Left ventricle myocardium superior (tissue), 1 donor: ENCODE measurements at places on chromosomes 7 and 10. TPM values are rescaled to one million over a fixed set of nuclear protein-coding genes. Genes with fewer than 3 reads are reported as not detected.

DNA sequence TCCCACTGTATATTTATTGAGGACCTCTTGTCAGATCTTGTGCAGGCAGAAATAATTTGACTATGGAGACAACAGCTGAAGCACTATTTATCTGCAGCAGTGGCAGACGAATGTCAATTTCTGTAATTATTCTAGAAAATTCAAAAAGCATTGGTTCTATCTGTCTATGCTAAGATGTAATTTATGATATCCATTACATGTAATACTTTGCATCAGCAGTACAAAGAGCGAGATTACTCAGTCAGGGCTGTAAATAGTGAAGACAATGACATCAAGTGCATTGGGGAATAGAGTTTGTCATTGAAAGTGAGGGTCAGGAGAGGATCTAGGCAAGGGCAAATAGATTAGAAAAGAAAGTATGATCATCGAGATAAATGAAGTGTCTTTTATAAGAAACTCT, 508.2 kb downstream of the ZWINT start:
- no peak for DNase-seq

DNA sequence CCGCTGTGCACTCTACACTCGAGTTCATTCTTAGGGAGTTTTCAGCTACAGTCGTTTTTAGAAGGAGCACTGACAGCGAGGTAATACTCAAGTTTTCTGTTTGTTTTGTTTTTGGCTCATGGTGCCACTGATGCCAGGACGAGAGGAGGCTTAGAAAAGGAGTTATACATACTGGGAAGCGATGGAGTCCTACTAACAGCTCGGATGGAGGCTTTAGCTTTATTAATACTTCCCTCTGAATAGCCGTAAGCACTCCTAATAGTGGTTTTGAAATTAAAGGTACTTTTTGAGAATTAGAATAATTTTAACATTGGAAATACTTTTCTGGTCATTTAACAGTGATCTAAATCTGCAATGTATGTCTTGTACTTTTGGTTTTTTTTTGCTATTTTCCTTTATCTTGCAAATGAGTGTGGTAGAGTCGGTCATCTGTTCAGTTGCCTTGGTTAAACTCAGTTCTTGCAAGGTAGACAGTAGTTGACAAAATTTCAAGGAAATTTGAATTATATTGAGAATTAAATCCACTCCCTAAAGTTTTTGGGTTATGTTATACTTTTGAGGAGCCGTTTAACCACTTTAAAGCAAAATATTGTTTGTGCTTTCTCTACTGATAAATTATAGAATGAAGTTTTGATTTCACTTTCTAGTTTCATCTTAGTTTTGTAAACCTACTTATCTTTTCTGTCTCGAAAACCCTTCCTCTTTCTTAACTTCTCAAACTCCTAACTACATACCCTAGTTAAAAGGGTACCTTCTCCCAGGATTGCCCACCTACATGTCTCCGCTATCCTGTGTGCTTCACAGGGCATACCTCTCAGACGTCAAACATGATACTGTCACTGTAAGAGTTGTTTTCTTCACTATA, 1.5 kb downstream of the HBP1 start:
- no peak for DNase-seq

The AEBP1 gene
- 18.4 TPM for total RNA-seq

DNA sequence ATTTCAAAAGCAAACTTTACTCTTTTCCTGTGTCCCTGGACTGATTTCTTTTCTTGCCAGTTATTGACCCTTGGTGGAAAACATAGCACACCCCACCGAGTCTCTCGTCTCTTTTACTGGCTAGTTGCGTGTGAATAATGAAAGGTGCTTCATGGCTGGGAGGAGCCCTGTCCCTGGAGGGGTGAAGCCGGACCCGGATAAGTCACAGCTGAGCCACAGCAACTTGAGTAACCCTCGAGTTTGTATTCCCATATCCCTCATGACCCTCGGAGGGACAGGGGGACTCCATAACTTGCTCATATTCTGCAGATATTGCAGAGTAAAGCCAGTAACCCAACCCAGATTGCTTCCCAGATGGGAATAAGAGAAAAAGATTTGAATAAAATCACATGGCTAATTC, 147.5 kb upstream of the FRMD4A start:
- DNase-seq, result no peak

- no peak for DNase-seq
Observed at GRCh38 chr10:73819081-73819480, 7.7 kb upstream of the NDST2 start.

The TMEM270 gene
- total RNA-seq, result not detected

DNA sequence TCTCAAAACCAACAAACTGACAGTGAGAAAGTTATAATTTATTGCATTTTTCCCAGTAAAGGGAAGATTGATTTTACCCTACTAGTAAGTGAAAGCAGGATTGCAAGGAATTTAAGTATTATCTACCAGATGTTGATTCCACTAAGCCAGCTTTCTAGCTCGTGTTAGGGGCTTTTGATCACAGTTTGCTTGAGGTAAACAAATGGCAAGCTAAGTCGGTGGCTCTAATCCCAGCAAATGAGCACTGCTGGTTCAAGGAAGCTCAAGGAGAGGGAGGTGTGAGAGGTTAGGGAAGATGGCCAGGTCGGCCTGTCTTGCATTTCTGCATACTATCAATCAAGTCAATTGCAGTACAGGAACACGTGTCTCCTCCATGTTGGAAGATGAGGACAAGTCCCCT, 448.7 kb upstream of the POM121L12 start:
- DNase-seq, result no peak

- no peak for DNase-seq
Observed at GRCh38 chr7:27101957-27102580, 414 bp downstream of the HOXA2 start.

The GFRA1 gene
- 6.7 TPM for total RNA-seq

DNA sequence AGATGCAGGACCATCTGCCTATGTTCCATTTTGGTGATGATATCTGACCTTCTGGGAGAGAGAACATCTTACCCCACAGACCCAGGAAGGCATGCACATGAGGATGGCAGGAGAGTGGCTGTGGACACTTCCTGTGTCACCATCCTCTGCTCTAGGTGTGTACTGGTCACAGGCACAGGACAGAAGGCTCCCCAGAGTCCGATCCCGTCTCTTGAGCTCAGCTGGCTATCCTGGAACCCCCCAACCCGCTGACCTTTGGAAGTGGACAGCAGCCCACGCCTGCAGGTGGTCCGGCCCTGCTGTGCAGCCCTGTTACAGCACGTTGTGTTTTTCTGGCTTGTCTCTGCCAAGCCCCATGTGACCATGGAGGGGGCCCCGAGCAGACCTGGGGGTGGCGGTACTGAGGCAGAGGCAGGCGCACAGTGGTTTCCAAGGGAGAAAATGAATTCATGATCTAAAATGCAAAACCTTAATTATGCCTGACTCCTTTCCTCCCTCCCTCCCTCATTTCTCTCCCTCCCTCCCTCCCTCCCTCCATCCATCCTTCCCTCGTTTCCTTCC, 178.8 kb downstream of the CUX1 start:
- DNase-seq, result no peak

GRCh38 chr10:34791947-34792346, 23.1 kb downstream of the PARD3 start:
- DNase-seq, result no peak

GRCh38 chr7:4216016-4216415, 466.1 kb upstream of the FOXK1 start:
- DNase-seq, result no peak

DNA sequence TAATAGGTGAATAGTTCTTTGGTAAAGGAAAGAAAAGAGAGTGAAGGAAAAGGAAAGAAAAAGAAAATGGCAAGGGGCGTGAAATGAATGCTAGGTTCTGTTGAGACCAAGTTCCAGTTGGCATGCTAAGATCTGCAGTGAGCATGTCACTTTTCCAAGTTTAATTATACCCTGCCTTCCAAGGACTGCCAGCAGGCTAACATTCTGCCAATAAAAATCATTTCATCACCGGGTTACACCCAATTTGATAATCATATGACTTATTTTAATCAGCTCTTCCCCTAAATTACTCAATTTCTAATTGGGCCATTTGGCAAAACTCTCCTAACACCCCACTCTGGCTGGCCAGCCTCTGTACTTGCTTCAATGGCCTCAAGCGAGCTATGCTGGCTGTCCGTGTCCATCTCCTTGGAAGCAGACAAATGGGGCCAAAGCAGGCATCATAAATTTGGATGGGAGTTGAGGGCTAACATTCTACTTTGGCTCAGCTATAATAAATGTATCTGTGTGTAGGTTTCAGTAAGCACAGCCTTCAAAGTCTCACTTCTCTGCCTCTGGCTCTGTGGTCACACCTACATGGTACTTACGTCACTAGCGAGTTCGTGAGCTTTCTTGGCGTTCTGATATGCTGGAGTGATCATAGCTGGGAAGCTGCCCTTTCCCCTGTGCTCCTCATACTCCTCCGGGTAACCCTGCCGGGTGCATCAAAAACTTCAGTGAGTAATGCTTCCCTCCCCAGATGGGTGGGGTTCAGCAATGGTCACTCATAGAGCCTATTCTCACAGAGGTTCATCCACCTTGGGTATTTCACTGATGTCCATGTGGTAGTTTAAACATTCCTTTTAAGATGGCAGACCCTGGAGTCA, 17.3 kb downstream of the NRAP start:
- no peak for DNase-seq

DNA sequence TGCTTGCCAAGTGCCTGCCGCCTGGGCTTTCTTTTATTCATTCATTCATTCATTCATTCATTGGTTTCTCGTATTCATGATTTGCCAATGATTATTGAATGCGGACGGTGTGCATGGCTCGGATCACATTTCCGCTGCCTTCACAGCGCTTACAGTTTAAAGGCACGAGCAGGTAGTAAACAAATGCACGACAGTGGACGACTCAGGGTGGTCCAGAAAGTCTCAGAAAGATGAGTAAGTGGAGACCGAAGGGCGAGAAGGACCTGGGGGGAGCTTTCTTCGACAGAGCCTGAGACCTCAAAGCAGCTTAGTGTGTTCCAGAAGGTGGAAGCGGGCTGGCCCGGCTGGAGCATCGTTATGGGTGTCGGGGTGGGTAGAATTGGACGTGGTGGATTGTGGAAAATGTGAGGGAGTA, 506 bp downstream of the MCM10 start:
- DNase-seq, result no peak

GRCh38 chr7:4033996-4034395, 648.1 kb upstream of the FOXK1 start:
- DNase-seq, result no peak

- DNase-seq, result no peak
Observed at GRCh38 chr7:36923943-36924436, 199.7 kb upstream of the AOAH start.

The OR9A2 gene
- total RNA-seq, result not detected

DNA sequence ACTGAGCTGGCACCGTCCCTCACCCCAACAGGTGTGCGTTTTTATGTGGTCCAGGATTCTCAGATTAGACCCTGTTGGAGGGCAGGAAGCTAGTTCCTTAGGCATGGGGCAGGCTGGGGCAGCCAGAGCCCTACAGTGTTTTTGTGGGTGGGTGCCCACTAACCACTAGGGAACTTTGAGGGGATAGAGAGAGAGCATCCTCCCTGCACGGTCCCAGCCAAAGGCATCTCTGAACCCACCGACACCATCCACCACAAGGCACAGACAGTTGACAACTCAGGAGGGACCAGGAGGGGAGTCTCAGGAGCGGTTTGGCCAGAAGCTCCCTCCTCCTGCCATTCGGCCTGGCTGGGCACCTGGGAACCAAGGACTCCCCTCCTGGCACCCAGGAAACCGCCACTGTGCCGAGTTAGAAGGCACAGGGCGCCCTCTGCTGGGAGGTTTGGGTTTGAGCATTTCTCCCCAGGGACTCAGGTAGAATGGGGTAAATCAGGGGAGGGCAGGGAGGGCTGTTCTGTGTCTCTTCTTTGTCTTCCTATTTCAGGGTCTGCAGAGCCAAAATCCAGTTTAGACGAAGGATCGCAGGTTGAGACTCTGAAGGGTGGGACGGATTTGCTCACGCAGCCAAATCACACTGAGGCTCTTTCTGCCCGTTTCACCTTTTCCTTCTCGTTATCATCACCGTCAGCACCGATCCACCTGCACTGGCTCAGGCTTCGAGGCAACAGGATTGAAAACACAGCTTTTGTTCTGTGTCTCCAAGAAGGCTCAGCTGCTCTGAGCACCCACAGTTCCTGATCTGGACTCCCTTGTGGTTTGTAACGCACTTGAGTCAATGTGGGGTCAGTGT, 84.8 kb upstream of the COL13A1 start:
- DNase-seq, result peak; percentile 74

GRCh38 chr7:782718-783449, 49.4 kb upstream of the SUN1 start:
- DNase-seq, result no peak

DNA sequence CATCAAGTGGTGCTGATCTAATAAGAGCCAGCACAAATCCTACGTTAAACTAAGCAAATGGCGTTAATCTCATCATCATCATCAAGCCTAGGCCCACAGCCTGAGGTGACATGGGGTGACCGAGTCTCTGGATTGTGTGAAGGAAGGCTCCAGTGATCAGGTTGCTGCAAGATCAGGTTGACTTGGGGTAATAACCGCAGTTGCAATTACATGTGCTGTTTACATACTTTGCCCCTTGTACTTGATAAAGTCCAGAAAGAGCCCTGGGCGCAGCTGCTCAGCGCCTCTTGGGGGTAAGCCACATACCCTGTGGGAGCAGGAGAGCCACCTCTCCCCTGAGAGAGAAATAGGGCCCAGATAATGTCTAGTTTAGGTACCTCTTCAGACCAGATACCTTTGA, 228.1 kb downstream of the WDR11 start:
- no peak for DNase-seq

The OPN1SW gene
- not detected for total RNA-seq

DNA sequence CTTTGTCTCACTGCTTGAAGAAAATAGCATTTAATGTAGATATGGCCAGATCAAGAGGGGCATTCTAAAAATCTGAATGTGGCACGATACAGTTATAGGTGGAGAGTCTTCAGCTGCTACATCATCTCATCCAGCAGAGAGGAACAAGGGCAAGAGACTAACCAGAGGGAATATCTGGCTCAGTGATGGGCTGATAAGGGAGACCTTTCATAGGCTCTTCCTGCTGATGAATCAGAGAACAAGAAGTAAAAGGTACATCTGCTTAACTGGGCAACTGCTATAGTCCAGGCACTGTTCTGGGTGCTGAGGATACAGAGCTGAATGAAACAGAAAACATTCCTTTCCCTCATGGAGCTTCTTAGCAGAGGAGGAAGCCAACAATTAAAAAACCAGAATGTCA, 37.9 kb downstream of the PIP4K2A start:
- no peak for DNase-seq

The NRCAM gene
- total RNA-seq, result 0.62 TPM

DNA sequence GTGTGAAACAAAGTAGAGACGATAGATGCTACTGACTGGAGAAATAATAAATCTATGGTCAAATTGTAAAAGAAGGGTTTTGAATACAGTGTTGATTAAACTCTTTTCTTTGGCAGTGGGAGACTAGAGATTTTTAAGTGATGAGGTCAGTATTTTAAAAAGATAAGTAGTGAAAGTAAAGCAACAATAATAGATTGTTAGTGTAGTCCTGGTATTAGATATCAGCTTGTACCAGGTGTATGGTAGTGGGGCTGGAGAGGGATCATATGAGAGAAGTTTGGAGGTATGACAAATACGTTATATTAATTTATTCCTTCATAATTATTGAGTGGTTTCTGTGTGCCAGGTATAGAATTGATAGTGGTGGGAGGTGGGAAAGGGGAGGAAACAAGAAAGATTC, 25.2 kb downstream of the PHTF2 start:
- DNase-seq, result no peak

GRCh38 chr10:82402906-82403401, 528.0 kb downstream of the NRG3 start:
- DNase-seq, result no peak
